CD4-positive, alpha-beta memory T cell (primary cell): ENCODE measurements at places on chromosomes 12 and 14. TPM values are rescaled to one million over a fixed set of nuclear protein-coding genes. Genes with fewer than 3 reads are reported as not detected.

ATL1 gene
- total RNA-seq, result 0.64 TPM

CATSPERB gene
- total RNA-seq, result 6.0 TPM

STAB2 gene
- total RNA-seq, result not detected

TMEM132D gene
- not detected for total RNA-seq

PTPRO gene
- total RNA-seq, result 6.5 TPM

KRT76 gene
- not detected for total RNA-seq

REP15 gene
- total RNA-seq, result not detected

RPL10L gene
- not detected for total RNA-seq

PROX2 gene
- not detected for total RNA-seq

FOXN4 gene
- not detected for total RNA-seq

VRTN gene
- total RNA-seq, result not detected

BEST3 gene
- total RNA-seq, result not detected

TAS2R30 gene
- total RNA-seq, result 3.8 TPM
